CD4-positive, alpha-beta memory T cell (primary cell): ENCODE measurements at places on chromosomes 13 and 19. TPM values are rescaled to one million over a fixed set of nuclear protein-coding genes. Genes with fewer than 3 reads are reported as not detected.

Gene KIR3DL2
- polyA plus RNA-seq = 3.1 TPM

Gene C1QTNF9
- not detected for polyA plus RNA-seq

Gene MUC16
- not detected for polyA plus RNA-seq

Gene NTF4
- polyA plus RNA-seq = not detected

Gene MADCAM1
- 0.11 TPM for polyA plus RNA-seq

Gene LRRC4B
- 0.08 TPM for polyA plus RNA-seq

Gene CPT1C
- polyA plus RNA-seq = 0.57 TPM

Gene ANKRD24
- polyA plus RNA-seq = 0.20 TPM

Gene ZGLP1
- not detected for polyA plus RNA-seq

Gene USHBP1
- polyA plus RNA-seq = not detected

Gene LRP3
- polyA plus RNA-seq = not detected

Gene ZNF583
- polyA plus RNA-seq = 10.2 TPM
